Left ventricle myocardium inferior (tissue), 1 donor: ENCODE measurements at places on chromosomes 4 and X. TPM values are rescaled to one million over a fixed set of nuclear protein-coding genes. Genes with fewer than 3 reads are reported as not detected.

Gene PAK3
- 0.27 TPM for total RNA-seq

Gene FABP2
- not detected for total RNA-seq

Gene CXCL13
- not detected for total RNA-seq

Gene SHROOM4
- total RNA-seq = 10.5 TPM

Gene CLIC2
- total RNA-seq = 11.7 TPM

Gene MAML3
- 2.6 TPM for total RNA-seq

Gene MAP3K15
- total RNA-seq = not detected

Gene CLCN4
- total RNA-seq = 36.1 TPM

Gene HAND2
- total RNA-seq = 117 TPM

Gene RAI2
- 23.6 TPM for total RNA-seq

Gene KCNIP4
- not detected for total RNA-seq

Gene GABRB1
- total RNA-seq = 4.0 TPM

Gene SH3BP2
- 24.7 TPM for total RNA-seq

Gene FRAS1
- total RNA-seq = 1.4 TPM

Gene GLRA2
- not detected for total RNA-seq

Gene MAGT1
- 54.3 TPM for total RNA-seq

Gene SLC26A1
- total RNA-seq = not detected

Gene S100P
- total RNA-seq = not detected

Gene CTAG2
- not detected for total RNA-seq

Gene GIMD1
- total RNA-seq = not detected

Gene PHOX2B
- total RNA-seq = not detected

Gene LSM6
- total RNA-seq = 15.9 TPM

Gene HHIP
- not detected for total RNA-seq

Gene TCEAL6
- not detected for total RNA-seq

Gene YY2
- total RNA-seq = 0.30 TPM

Gene TBC1D25
- 14.5 TPM for total RNA-seq

Gene SSX4
- not detected for total RNA-seq
